ENCODE measurements at places on chromosomes 6 and 20.

DNA sequence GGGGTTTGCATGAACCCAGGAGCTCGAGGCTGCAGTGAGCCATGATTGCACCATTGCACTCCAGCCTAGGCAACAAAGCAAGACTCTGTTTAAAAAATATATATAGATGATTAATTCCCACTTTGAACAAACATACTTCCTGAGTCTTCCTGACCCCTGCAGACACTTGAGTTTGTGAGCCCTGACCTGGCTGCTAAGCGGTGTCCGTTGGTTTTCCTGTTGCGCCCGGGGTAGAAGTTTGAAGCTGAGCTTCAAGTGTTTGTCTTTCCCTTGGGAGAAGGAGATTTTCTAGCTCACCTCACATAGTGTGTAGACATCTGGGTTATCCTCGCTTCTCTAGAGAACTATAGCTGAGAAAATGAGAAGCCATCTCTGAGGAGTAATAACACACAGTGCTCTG is 11.7 kb upstream of the BCAS1 start:
- no peak for DNase-seq

GRCh38 chr6:168737014-168737413 is 296.0 kb downstream of the SMOC2 start:
- DNase-seq, result no peak

DNA sequence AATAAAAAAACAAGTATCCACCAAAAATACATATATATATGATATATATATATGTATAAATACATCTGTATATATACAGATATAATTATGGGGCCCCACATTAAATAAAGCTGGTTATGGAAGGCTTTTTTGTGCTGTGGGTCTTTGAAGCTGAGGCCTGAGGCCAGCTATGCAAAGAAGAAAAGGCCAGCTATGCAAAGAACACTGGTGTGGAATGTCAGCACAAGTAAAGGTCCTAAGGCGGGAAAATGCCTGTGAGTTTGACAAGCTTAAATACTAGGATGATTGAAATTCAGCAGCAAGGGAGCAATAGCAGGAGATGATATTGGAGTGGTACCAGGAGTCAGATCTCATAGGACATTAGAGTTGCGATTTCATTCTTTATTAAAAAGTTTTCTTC is 25.2 kb downstream of the ADGRF1 start:
- DNase-seq, result no peak

GRCh38 chr20:44527716-44528199 is 5.9 kb upstream of the SERINC3 start:
- no peak for DNase-seq

DNA sequence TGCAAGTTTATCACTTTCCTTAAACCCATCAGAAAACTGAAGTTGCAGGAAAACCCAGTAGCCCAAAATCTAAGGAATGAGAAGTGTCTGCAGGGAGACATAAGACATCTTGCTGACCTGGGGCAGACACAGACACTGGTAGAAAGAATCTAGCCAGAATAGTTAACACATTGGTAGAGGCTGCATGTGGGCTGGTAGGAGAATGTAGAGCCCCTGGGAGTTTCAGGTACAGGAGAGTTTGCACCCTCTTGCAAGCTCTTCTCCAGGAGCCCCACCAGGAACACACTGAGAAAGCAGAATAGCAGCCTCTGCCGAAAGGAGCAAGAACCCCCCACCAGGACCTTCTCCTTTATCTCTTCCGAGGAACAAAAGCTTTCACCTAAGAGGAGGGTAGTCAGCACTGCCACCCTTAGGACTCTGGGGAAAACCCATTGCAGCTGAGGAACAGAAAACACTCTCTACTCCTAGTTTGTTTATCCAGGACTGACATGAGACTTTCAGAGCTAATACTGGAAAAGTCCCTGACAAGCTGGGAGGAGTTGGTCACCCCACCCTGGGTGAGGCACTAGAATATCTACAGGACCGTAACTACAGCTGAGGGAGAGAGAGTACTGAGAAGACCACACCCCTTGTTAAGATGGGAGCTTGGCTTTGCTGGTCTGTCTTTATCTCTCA is 10.5 kb upstream of the OGFRL1 start:
- no peak for DNase-seq

- DNase-seq, result no peak
Observed at GRCh38 chr6:25410102-25410501, 130.9 kb downstream of the CARMIL1 start.

- DNase-seq, result no peak
Observed at GRCh38 chr6:24296944-24297343, 60.9 kb downstream of the DCDC2 start.

DNA sequence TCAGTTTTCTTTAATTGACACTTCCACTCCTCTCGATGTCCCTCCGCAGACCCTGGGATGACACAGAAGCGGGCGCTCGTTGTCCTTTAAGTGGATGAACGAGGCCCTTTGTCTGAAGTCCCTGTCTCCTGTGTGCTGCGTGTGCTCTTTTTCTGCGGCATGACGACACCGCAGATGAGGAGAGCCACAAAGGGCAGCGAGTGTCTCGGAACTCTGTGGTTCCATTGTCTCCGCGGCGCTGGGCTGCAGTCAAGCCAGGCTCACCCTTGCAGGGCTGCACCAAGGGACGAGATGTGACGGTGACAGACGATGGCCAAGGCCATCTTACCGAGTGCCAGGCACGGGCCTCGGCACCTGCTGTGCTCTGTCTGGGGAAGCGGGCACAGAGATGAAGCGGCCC is 10.6 kb downstream of the PRR18 start:
- DNase-seq, result peak; percentile 55

All from anterior cingulate cortex (tissue), 58 donors.